Esophagus muscularis mucosa (tissue), 4 donors: ENCODE measurements at places on chromosomes 7 and 10. TPM values are rescaled to one million over a fixed set of nuclear protein-coding genes. Genes with fewer than 3 reads are reported as not detected.
A peak's percentile ranks its signal among the peaks of the same experiment; 100 is the strongest.

Gene CALN1
- not detected for total RNA-seq

- no peak overlapping the region for H3K27ac ChIP-seq
- no peaks in the 10 kb centered on the region for H3K4me1 ChIP-seq
- DNase-seq, result no peak
- H3K4me3 ChIP-seq, result no peak overlapping the region
- no peaks in the 10 kb centered on the region for H3K27me3 ChIP-seq
Observed at GRCh38 chr7:155122831-155123230, 52.7 kb downstream of the HTR5A start.

GRCh38 chr10:51707821-51708424 is 8.5 kb upstream of the CSTF2T start:
- no peaks in the 10 kb centered on the region for H3K36me3 ChIP-seq
- DNase-seq, result no peak
- peak overlapping the region; percentile 78 for H3K27ac ChIP-seq
- peaks cover 45% of the 10 kb centered on the region for H3K4me1 ChIP-seq
- H3K27me3 ChIP-seq, result no peaks in the 10 kb centered on the region

DNA sequence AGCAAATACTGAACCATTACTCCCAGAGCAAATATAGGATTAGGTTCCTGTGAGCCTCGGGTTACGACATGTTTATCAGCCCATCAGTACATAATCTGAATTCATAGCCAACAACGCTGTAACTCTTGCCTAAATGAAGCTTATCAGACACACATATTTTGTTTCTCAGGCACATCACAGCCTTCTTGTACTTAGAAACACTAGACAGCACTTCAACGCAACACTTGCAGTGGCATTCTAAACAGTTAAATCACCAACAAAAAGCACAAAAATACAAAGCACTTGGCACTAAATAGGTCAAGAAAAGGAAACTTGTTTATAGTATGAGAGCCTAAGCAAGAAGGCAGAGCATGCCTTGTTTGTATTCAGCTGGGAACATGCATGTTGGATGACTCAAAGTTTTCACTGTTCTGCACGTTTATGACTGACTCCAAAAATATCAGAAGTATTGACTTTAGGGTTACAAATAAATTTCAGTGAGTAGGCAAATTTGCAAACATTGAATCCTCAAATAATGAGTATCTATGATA is 75.0 kb downstream of the VPS50 start:
- no peaks in the 10 kb centered on the region for H3K4me1 ChIP-seq
- H3K27ac ChIP-seq, result no peak overlapping the region
- peaks cover 2% of the 10 kb centered on the region for H3K36me3 ChIP-seq
- no peaks in the 10 kb centered on the region for H3K27me3 ChIP-seq

Gene TMEM176B
- total RNA-seq, result 19.5 TPM

Gene ANXA8
- not detected for total RNA-seq

DNA sequence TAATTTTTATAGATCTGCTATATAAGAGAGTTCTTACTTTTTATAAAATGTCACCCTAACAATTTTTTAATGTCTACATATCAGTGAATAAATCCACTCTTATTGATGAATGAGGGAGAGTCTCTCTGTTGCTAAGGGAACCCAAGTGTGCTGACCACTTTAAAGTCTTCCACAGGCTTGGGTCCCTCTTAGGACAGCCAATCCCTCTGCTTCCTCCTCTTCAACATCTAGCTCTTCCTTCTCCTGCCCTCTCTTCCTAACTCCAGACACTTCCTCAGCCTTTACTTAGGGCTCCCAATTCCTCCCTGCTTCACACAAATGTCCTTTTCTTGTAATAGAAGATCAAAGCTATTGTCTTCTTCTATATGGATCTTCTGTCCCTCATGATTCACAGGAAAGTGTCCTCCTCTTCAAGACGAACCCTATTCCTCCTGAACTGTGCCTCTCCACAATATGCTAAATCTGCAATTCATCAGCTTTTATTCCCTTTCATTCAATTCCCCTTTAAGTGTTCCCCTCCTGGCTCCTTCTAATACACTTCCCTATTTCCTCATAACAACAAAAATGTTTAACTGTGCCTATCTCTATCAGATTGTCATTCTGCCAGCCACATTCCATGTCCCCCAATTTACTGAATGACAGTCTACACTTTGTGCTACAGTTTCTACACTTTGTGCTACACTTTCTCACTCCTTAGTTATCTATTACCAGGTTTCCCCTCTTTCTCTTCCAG is 37.7 kb downstream of the CDK6 start:
- no peaks in the 10 kb centered on the region for H3K36me3 ChIP-seq
- peaks cover 53% of the 10 kb centered on the region for H3K4me1 ChIP-seq
- H3K27ac ChIP-seq, result peak overlapping the region; percentile 71
- DNase-seq, result no peak
- no peaks in the 10 kb centered on the region for H3K27me3 ChIP-seq

Gene INTS15
- total RNA-seq, result 38.9 TPM

- H3K4me3 ChIP-seq, result no peak overlapping the region
- no peaks in the 10 kb centered on the region for H3K36me3 ChIP-seq
- no peak overlapping the region for H3K27ac ChIP-seq
- DNase-seq, result no peak
Observed at GRCh38 chr10:17838080-17838648, 29.0 kb downstream of the MRC1 start.

DNA sequence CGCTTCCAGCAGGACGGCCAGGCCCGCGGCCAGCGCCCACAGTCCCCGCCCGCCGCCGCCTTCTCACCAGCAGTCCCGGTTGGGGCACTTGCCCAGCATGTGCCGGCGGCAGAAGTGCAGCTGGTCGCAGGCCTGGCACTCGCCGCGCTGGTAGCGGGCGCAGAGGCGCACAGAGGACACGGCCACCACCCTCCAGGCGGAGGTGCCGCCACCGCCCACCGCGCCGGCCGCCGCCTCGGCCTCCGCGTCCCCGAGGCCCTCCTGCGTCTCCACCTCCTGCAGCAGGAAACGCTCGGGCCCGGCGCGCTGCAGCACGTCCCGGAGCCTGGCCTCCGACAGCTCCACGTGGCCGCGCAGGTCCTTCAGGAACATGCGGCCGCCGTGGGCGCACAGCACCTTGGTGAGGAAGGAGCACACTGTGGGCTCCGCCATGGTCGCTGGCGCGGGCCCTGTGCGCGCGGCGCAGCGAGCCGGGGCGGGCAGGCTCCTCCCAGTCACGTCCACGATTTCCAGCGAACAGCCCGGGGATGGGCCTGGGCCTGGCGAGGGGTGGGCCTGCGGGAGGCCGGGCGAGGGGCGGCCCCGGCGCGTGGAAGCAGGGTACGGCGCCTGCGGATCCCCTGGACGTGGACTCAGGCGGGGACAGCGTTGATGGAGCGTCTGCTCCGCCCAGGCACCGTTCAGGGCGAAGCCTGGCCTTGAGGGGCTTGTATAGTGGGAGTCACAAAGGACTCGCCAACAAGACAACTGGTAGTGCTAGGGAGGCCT is at the start of gene ZC3HAV1L:
Gene ZC3HAV1L, minus strand, starts transcription at position 457 of the 768 bp plus-strand sequence. Its CDS starts 25 bp downstream, at position 432.
- H3K27me3 ChIP-seq, result no peaks in the 10 kb centered on the region
- H3K27ac ChIP-seq, result peak within 1 kb of the TSS; percentile 70
- H3K4me1 ChIP-seq, result peaks cover 15% of the 10 kb centered on the region
- no peaks in the 10 kb centered on the region for H3K36me3 ChIP-seq
- DNase-seq, result no peak

GRCh38 chr10:71256661-71257318 is 44.4 kb downstream of the UNC5B start:
- no peak overlapping the region for H3K4me3 ChIP-seq
- DNase-seq, result no peak
- H3K27ac ChIP-seq, result no peak overlapping the region
- H3K27me3 ChIP-seq, result no peaks in the 10 kb centered on the region

GRCh38 chr7:1083729-1084657 is 3.9 kb upstream of the GPER1 start:
- no peak for DNase-seq
- H3K27ac ChIP-seq, result no peak overlapping the region
- no peaks in the 10 kb centered on the region for H3K27me3 ChIP-seq
- H3K36me3 ChIP-seq, result no peaks in the 10 kb centered on the region

GRCh38 chr7:131555552-131556052 is 826 bp downstream of the PODXL start:
- peak overlapping the region; percentile 81 for H3K4me3 ChIP-seq
- H3K4me1 ChIP-seq, result peaks cover 34% of the 10 kb centered on the region
- no peaks in the 10 kb centered on the region for H3K36me3 ChIP-seq
- H3K27me3 ChIP-seq, result no peaks in the 10 kb centered on the region
- DNase-seq, result no peak

DNA sequence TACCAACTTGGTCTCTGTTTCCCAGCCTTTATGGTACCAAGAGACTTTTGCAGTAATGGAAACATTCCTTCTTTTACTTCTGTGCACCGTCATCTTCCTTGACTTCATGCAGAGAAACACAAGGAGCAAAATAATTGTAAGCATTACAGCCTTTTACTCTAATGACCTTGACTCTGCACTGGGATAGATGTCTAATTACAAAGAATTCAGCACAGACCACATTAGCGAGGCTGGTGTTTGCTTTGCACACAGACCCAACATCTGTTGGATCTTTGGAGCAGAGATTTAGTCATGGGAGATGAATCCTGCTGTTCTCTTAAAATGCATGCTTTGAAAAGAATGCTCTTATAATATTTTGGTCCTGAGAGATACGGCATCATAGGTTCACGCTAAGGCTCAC is 261.6 kb downstream of the TWIST1 start:
- H3K27ac ChIP-seq, result no peak overlapping the region
- H3K27me3 ChIP-seq, result no peaks in the 10 kb centered on the region
- H3K4me1 ChIP-seq, result peaks cover 4% of the 10 kb centered on the region
- no peaks in the 10 kb centered on the region for H3K36me3 ChIP-seq

DNA sequence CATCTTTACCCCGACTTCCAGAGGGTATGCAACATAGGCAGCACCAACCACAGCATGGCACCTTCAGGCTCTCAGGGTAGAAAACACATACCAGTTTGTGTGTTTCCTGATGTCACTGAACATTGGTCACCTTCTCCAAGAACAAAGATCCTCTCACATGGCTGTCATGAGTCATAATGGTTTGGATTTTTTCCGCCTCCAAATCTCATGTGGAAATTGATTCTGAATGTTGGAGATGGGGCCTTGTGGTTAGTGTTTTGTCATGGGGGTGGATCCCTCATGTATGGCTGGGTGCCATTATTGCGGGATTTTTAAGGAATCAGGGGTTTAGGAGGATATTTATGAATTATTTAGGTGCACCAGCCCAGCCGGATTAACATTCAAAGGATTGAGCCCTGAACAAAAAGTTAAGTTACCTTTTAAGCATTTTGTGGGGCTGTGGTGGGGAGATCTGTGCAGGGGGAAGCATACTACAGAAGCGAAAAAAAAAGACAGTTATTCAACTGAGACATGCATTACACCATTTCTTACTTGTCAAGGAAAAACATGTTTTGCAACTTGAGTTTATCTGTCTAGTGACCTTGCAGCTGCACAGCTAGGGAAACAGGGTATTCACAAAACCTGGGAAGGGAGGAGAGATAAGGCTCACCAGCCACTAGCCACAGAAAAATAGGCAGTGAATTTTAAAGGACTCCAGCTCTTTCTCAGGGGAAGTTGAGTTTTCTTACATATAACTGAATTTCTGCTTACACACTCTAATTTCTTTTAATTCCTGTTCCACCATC is 774.1 kb upstream of the AUTS2 start:
- H3K27me3 ChIP-seq, result no peaks in the 10 kb centered on the region
- H3K36me3 ChIP-seq, result no peaks in the 10 kb centered on the region
- H3K27ac ChIP-seq, result no peak overlapping the region
